ENCODE measurements at places on chromosomes 13 and 19.

DNA sequence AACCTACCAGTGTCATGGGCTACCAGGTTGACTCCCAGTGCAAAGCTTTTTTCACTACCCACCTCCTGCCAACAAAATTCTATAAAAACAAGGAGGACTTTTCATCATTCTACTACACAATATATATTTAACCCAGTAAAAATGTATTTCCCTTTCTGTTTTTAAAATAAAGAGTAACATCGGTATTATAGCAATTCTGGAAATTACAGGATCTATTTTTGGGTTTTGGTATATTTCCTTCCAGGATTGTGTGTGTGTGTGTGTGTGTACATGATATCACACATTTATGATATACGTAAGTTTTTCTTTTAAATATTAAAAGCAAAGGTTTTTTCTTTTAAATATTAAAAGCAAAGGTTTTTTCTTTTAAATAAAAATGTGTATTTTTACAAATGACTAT, 6.0 kb upstream of the UBL3 start:
- DNase-seq: no peak

DNA sequence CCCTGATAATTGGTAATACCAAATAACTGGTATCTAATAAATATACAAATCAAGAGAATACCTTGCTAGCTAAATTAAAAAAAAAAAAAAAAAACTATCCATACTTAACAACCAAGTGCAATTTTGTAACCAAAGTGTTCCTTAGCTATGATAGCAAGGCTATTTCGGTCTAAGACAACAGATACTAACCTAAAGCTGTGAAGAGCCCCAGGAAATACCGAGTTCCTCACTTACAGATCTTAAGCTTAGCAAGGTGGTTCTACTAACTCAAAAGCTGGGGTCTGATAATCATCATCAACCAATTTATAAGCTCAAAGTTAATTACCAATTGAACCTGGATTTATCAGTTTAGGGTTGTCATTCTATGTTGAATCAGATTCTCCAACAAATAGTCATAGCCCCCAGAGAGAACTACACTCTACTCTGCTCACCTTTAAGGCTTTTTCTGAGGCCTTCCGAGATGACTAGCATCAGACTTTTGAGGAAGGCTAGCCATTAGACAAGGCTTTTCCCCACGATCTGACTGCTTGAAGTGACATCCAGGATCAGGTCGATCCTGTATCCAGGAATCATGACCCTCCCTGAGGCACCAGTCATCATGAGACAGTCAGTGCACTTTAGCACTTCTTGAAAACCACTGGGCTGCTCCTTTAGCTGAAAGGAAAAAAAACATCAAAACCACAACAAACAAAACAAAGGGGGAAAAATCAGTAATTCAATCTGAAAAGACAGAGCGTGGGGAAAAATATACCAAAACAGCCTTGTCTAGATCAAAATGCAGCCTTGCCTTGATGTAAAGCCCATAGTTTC, 31.9 kb downstream of the INTS6 start:
- DNase-seq: no peak

DNA sequence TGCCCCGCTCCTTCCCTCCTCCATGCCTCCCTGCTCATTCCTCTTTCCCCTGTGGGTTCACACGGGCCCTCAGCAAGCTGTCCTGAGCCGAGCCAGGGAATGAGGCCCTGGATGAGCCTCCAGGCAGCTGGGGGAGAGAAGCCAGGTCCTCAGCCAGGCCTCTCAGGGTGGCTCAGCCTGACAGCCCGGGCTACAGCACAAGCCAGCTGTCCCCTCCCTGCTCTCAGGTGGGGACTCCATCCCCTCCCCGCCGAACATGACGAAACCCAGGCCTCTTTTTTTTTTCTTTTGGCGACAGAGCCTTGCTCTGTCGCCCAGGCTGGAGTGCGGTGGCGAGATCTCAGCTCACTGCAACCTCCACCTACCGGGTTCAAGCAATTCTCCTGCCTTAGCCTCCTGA, 40.0 kb upstream of the MATK start:
- no peak for DNase-seq

DNA sequence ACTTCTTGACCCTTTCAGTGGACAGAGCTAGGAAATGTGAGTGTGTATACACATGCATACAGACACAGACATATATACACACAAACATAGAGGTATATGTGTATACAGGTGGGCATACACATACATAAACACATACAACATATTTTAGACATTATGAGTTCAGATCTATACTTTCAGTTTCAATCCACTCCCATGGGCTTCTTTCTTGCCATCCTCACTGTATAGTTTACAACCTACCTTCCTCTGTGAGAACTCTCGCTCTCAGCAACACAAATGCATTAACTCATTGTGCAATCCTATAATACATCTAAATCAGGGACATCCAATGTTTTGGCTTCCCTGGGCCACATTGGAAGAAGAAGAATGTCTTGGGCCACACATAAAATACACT, 21.2 kb upstream of the SCEL start:
- DNase-seq: no peak

- DNase-seq: no peak
Measured at GRCh38 chr19:51473009-51473707, 5.2 kb upstream of the CEACAM18 start.

Measured in GOT3 (cell line).